ENCODE measurements at places on chromosomes 5 and 9. TPM values are rescaled to one million over a fixed set of nuclear protein-coding genes. Genes with fewer than 3 reads are reported as not detected.

GFI1B gene
- 1.0 TPM for total RNA-seq

CEP78 gene
- total RNA-seq: 10.5 TPM

HAVCR2 gene
- total RNA-seq: not detected

FCN2 gene
- total RNA-seq: not detected

DNA sequence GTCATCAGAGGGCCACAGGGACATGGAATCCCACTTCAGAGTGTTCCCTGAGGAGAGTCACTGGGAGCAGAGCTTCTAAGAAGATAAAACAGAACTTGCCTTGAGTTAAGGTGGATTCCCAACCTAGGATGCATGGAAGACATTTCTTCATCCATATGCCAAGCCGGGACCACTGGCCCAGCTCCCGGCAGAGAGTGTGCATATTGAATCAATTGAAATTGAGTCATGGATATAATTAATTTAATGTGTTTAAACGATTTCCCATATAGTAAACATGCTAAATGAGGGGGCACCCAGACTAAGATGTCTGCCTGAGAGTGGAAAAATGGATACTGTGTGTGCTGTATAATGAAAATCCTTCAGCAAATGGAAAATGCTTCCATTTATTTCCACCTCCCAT, 194.4 kb upstream of the TBC1D2 start:
- no peak for DNase-seq

DNA sequence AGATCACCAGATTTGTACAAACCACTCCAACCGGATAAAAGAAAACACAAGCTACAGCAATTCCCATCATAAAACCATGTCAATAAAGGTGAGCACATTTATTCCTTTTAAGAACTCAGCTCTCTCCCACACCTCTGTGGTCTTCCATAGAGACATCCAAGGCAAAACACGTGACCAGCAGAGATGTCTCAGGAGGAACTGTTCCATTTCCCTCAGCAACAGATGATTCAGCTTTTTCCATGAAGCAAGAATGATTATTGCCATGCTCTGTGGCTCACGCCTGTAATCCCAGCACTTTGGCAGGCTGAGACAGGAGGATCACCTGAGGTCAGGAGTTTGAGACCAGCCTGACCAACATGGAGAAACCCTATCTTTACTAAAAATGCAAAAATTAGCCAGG, 15.8 kb downstream of the GZMK start:
- DNase-seq: no peak

ZDHHC11 gene
- total RNA-seq: 25.9 TPM

MYOT gene
- not detected for total RNA-seq

DNA sequence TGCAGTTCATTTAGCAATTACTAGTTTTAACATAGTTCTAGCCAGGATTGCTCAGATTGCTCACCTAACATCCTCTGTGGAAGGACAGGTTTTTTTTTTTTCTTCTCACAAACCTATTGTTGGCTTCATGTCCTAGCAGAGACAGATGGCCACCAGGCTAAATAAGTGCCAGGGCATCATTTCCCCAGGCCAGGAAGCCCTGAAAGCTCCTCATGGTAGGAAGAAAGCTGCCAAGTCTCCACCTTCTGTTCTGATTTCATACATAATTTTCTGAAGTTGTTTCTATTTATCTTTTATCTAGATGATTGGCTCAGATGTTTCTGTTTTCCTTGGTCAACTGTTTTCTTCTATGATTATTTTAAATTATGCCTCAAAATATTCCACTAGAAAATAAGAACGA, 31.0 kb downstream of the EFCAB9 start:
- DNase-seq: no peak

PPP1R26 gene
- total RNA-seq: 15.4 TPM

ISL1 gene
- total RNA-seq: 20.7 TPM

GRCh38 chr9:95325221-95325620, 7.7 kb upstream of the FANCC start:
- no peak for DNase-seq

HRH2 gene
- total RNA-seq: 0.58 TPM

GRCh38 chr5:10793785-10794184, 32.8 kb upstream of the DAP start:
- DNase-seq: no peak

EIF4EBP3 gene
- total RNA-seq: 3.5 TPM

DNA sequence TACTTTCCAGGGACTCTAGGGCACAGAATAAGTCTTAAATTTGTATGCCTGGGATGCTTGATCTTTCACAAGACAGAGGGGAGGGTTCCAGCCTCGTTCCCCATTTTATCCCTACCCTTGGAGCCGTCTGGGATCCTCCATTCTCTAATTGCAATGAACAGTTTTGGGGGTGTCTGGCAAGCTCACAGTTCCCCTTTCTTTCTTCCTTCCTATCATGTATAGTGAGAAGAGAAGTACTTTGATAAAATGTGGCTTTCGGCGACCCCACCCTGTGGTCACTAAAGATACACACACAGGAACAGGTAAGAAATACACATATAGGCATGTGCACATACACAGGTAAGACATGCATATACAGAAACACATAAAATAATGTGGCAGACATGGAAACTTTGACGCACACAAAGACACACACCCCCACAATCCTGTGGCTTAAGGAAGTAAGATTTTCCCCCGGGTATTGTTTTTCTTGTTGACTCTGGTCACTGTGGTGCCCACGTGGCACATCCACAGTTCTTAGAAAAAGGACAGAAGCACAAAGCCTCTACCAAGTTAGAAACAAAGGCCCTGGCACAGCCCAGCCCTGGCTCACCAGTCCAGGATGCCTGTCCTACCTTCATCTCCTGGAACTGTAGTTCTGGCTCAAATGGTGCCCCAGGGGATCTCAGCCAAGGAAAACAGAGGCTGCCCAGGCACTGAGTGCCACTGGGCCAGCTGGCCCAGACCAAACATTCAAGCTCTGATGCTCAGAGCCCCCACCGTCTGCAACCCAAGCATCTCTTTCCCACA, 6.3 kb upstream of the SMU1 start:
- peak; percentile 73 for DNase-seq

MYOZ3 gene
- total RNA-seq: not detected

- DNase-seq: no peak
These were observed 14.5 kb downstream of the VAV2 start for GRCh38 chr9:133977421-133978201.

GAS1 gene
- 33.3 TPM for total RNA-seq

F12 gene
- 68.3 TPM for total RNA-seq

GRCh38 chr9:124676159-124676551, 95.0 kb downstream of the NR6A1 start:
- DNase-seq: no peak

CCDC183 gene
- total RNA-seq: 1.7 TPM

GRCh38 chr9:15936306-15936921, 383.6 kb downstream of the CCDC171 start:
- DNase-seq: peak; percentile 29

CDX1 gene
- total RNA-seq: 2.0 TPM

GRCh38 chr9:17484906-17485305, 94.0 kb upstream of the SH3GL2 start:
- DNase-seq: no peak

DNA sequence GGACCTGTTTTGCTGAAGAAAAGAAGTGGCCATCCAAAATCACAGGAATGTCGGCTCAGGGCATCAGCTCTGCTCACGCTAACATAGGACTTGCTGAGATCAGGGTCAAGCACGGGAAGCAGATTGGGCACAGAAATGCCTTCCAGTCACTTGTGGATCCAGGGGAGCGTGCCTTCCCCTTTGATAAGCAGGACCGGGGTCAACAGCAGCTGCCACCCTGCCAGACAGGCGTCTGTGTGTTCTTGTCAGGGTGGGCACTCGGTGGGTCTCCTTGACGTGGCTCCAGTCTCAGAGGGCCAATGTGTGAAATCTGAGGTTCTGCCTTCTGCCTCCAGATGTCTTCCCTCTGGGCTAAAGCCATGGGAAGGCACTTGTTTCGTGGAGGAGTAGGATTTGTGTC, 313.7 kb upstream of the IRX4 start:
- no peak for DNase-seq

INVS gene
- total RNA-seq: 37.3 TPM

WHRN gene
- total RNA-seq: 3.7 TPM

DNA sequence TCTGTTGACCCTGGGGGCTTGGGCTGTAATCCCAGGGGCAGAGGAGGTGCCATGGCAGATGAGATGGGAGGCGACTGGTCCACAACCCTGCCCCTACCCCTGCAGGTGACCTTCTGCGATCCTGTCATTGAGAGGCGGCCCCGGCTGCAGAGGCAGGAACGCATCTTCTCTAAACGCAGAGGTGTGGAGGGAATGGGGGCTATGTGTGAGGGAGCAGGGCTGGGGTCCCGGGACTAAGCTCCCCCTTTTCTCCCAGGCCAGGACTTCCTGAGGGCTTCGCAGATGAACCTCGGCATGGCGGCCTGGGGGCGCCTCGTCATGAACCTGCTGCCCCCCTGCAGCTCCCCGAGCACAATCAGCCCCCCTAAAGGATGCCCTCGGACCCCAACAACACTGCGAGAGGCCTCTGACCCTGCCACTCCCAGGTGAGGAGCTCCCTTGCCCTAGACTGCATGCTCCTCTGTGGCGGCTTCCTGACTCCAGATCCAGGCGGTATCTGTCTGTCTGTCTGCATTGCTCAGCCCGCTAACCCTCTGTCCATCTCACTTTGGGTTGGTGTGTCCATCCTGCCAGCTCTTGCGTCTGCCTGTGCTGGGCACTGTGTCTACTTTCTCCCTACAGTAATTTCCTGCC, 9.9 kb downstream of the ZDHHC12 start:
- DNase-seq: no peak

CARTPT gene
- not detected for total RNA-seq

DNA sequence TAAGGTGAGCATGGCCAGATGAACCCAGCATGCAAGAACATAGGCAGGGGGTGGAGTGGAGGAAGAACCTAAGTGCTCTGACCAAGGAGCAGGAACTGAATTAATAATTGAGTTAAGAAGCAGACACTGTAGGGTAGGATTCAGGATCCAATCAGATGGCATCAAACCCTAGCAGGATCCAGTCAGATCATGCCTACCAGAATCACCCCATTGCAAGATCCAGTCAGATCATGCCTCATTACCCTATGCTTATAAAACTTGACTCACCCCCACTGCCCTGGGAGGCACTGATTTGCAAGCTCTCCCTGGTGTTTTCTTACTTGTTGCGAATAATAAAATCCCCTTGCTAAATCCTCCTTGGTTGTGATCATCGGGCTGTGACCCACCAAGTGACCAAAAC, 19.7 kb downstream of the TUSC1 start:
- no peak for DNase-seq
